CD4-positive, alpha-beta T cell treated with Interleukin-10 for 1 hour (primary cell): ENCODE measurements at places on chromosomes 6 and 20.

- DNase-seq = no peak
These were observed 13.5 kb downstream of the DHX35 start for GRCh38 chr20:38975539-38976120.

GRCh38 chr6:137702791-137703424, 164.2 kb upstream of the TNFAIP3 start:
- no peak for DNase-seq

- DNase-seq = no peak
These were observed 12.8 kb upstream of the SERPINB1 start for GRCh38 chr6:2854396-2854982.

GRCh38 chr6:15472621-15473020, 190.2 kb downstream of the DTNBP1 start:
- no peak for DNase-seq

DNA sequence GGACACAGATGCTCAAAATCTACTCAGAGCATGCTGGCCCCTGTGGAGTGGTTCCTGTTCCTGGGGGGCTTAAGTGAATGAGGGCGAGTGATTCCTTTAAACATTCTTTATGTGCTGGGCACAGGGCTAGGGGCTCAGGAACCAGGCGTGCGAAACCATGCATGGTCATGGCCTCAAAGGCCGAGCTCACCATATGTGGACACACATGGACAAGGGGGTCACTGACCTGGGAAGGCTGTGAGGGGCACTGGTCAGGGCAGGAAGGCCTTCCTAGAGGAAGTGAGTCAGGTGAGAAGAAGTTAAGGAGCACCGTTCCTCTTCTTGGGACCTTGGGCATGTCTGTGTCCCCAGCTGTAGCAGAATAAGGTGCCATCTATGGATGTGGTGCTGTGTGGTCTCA, 74.6 kb upstream of the BHLHE23 start:
- no peak for DNase-seq
